Vagina (tissue), 2 donors: ENCODE measurements at places on chromosomes 7 and 10. TPM values are rescaled to one million over a fixed set of nuclear protein-coding genes. Genes with fewer than 3 reads are reported as not detected.

The ASIC3 gene
- total RNA-seq: 3.7 TPM

The WDR86 gene
- 19.4 TPM for total RNA-seq

The SH2B2 gene
- 8.8 TPM for total RNA-seq

The LDB3 gene
- 4.7 TPM for total RNA-seq

The CYP26C1 gene
- total RNA-seq: not detected

The ZNF727 gene
- 5.4 TPM for total RNA-seq

The SKIDA1 gene
- total RNA-seq: 2.7 TPM

The CAMK1D gene
- 12.8 TPM for total RNA-seq

The MYOZ1 gene
- not detected for total RNA-seq

The ZNF365 gene
- total RNA-seq: 0.74 TPM

The AKR1C8 gene
- total RNA-seq: not detected

The CNTNAP2 gene
- 2.2 TPM for total RNA-seq

The NKX1-2 gene
- total RNA-seq: 0.98 TPM

The PURB gene
- 19.2 TPM for total RNA-seq

The ANKRD1 gene
- not detected for total RNA-seq

The MKX gene
- 2.2 TPM for total RNA-seq

The OLAH gene
- 4.9 TPM for total RNA-seq

The EXOC6 gene
- total RNA-seq: 9.3 TPM

The PSMC2 gene
- 63.3 TPM for total RNA-seq

The PAX4 gene
- not detected for total RNA-seq

The DPYSL4 gene
- total RNA-seq: 0.49 TPM

The HECW1 gene
- 2.5 TPM for total RNA-seq

The CFAP46 gene
- not detected for total RNA-seq

The ZNF716 gene
- total RNA-seq: not detected

The CCDC172 gene
- not detected for total RNA-seq

The AGBL3 gene
- total RNA-seq: 4.9 TPM

The GPR37 gene
- 0.98 TPM for total RNA-seq

The GRM3 gene
- not detected for total RNA-seq

The HSPA12A gene
- 28.7 TPM for total RNA-seq
